ENCODE measurements at places on chromosomes 5 and 9.

GRCh38 chr9:124932333-124932732 is 8.6 kb downstream of the GOLGA1 start:
- no peak for DNase-seq

DNA sequence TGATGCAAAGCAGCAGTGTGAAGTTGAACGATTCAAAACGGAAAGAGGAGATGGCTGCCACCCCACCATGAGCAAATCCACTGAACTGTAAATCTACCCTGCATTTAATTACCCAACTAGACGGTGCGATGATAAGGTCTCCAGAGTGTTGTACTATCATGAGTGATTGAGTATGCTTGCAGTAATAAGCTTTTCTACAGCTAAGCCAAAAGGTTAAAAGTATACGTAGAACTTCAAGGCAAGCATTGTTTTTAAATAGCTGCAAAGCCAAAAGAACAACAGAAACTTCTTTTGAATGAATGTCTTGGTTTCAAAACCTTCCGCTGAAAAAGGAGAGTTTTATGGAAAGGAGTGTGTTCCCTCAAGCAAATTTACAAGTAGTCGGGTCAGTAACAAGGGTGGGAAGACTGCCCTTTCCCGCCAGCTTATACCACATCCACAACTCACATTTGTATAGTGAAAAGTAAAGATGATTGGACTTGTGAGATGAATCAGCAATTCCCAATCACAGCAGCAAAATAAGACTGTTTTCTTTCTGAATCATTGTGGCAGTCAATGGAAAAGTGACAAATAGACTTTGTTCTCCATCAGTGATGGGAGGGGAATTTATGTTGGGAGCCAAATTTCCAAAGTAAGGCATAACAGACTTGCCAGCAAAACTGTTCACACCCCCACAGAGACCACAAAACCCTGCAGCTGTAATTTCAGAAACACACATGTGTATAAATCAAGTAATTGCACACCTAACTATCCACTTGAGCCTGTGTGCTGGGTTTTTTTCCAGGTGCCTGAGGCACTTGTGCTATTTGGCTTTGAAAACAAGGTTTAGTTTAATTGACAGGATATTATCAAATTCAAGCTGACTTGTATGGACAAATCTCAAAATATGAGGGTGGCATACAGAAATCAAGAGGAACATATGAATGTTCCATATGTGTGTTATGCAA is 407.7 kb upstream of the GRAMD2B start:
- no peak for DNase-seq

DNA sequence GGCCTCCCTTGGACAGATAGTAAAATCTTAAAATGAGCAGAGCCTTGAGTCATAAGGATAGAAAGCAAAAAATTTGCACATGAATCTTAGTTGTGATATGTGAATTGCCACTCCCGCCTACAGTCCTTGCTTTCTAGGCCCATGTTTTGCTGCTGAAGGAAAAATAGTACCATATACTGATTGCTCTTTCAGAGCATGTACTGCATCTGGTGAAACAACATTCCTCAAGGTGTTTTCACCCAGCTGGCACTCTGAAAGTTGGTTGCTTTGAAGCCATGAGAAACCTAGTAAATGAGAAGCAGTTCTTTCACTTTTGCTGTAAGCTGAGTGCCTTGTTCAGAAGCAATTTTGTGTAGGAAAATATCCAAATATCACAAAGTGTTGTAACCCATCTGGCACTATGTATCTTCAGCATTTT is 10.3 kb downstream of the CDC37L1 start:
- no peak for DNase-seq

GRCh38 chr5:171654881-171655280 is 130.7 kb upstream of the SMIM23 start:
- no peak for DNase-seq

- no peak for DNase-seq
Observed at GRCh38 chr9:73919712-73920111, 577.4 kb upstream of the RORB start.
